ENCODE measurements at places on chromosomes 7 and 10. TPM values are rescaled to one million over a fixed set of nuclear protein-coding genes. Genes with fewer than 3 reads are reported as not detected.

The OGDHL gene
- total RNA-seq = not detected

The ASAH2 gene
- 2.4 TPM for total RNA-seq

The OR6V1 gene
- not detected for total RNA-seq

The ABHD11 gene
- 13.3 TPM for total RNA-seq

The SFRP4 gene
- not detected for total RNA-seq

The SLC39A12 gene
- not detected for total RNA-seq

The MACC1 gene
- 0.06 TPM for total RNA-seq

The GPRIN2 gene
- not detected for total RNA-seq

GRCh38 chr7:1579481-1580421 lies 9.9 kb upstream of the PSMG3 start:
- no peaks in the 10 kb centered on the region for H3K36me3 ChIP-seq
- H3K27ac ChIP-seq = no peak overlapping the region
- peak; percentile 76 for DNase-seq
- H3K4me1 ChIP-seq = peaks cover 4% of the 10 kb centered on the region

- no peak for DNase-seq
- peaks cover 20% of the 10 kb centered on the region for H3K4me1 ChIP-seq
- H3K27ac ChIP-seq = peak overlapping the region; percentile 54
- H3K36me3 ChIP-seq = peaks cover 3% of the 10 kb centered on the region
- no peak overlapping the region for H3K4me3 ChIP-seq
These were observed 214.7 kb downstream of the MAD1L1 start for GRCh38 chr7:2017914-2018568.

DNA sequence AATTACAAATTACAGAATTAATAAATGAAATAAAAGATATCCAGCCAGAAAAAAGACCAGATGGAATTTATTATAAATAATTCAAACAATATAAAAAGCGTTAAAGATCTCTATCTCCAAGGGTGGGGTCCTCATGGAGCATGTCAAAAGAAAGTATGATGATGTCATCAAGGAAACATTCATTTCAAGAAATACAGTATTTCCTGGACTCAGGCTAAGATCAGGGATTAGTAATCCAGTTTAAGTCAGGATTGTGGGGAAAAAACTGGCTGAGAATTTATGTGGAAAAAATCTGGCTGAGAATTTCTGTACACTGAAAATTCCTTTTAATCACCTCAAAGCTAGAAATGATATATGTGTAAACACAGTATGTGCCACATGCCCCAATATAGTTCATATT lies 1075.3 kb downstream of the XPNPEP1 start:
- H3K27ac ChIP-seq = no peak overlapping the region
- no peaks in the 10 kb centered on the region for H3K36me3 ChIP-seq
- H3K27me3 ChIP-seq = no peaks in the 10 kb centered on the region
- no peaks in the 10 kb centered on the region for H3K4me1 ChIP-seq

DNA sequence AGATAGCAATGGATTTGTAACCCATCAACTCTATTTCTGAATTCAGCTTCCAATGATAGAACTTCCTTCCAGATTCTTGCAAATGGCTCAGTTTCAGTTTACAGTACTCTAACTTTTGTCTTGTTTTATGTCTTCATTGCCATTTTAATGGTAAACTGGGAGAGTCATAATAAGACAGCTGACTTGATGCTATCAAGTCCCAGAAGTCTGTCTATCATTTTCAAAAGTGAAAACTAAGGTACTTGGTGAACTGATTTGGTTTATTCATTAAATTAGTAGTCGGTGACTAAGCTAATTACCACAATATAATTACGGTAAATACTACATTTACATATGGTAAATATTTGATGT lies 25.0 kb downstream of the RTKN2 start:
- DNase-seq = no peak
- peak overlapping the region; percentile 83 for H3K27ac ChIP-seq
- H3K4me1 ChIP-seq = peaks cover 43% of the 10 kb centered on the region
- H3K36me3 ChIP-seq = peaks cover 5% of the 10 kb centered on the region

DNA sequence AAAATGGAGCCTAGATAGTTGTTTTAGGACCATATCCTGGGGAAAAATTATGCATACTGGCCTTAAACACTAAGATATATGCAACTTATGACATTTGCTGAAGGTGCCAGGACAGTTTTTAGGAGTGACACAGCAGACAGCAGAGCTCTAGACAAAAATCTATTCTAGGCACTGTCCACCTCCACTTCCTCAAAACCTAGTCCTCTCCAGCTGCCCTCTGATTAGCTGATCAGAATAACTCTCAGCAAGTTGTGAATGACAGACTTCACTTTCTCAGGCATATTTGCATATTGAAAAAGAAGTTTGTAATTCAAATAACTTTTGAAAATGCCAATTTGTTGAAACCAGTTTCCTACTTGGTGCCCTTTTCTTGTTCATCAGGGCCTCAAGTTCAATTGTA lies 152.3 kb upstream of the STEAP4 start:
- no peak overlapping the region for H3K27ac ChIP-seq
- no peaks in the 10 kb centered on the region for H3K4me1 ChIP-seq
- no peak for DNase-seq
- no peak overlapping the region for H3K4me3 ChIP-seq
- H3K36me3 ChIP-seq = no peaks in the 10 kb centered on the region
- no peaks in the 10 kb centered on the region for H3K27me3 ChIP-seq

- no peak overlapping the region for H3K27ac ChIP-seq
- DNase-seq = no peak
- H3K4me1 ChIP-seq = peaks cover 60% of the 10 kb centered on the region
- peaks cover 28% of the 10 kb centered on the region for H3K27me3 ChIP-seq
- H3K36me3 ChIP-seq = peaks cover 22% of the 10 kb centered on the region
- peak overlapping the region; percentile 65 for H3K4me3 ChIP-seq
These were observed 2.9 kb downstream of the NPM3 start for GRCh38 chr10:101780187-101780817.

DNA sequence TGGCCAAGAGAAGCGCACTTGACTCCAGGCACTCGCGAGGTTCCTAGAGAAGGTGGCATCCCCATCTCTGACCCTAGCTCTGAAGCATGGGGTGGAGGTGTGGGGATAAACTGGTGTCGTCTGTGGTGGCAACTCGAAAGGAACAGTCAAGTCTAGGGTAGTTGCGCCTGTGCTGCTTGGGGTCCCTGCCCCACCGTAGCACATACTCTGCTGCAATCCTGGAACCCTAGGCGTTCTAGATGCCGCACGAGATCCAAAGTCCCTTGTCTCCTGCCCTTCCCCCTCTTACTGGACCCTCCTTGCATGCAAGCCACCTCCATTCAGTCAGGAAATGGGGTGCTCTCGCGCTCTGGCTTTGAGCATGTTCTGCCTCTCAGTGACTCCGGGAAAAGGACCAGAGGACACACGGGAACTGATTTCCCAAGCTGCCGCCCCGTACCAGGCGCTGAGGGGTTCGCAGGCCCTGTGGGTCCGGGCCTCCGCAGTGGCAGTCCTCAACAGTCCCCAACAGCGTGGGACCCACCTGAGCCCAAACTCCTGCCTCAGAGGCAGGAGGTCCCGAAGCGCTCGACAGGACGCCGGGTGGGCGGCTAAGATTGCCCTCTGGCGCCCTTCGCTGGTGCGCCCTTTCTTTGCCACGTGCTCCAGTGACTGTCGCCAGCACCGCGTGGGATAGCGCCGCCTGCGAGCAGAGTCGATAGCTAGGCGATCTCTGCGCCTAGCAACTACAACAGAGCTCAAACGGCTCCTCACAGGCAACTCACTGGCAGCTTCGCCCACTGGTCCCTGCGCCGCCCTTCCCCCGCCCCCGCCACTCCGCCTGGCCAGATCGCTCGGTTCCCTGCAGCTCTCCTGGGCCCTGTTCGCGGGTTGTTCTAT lies 452.0 kb downstream of the REEP3 start:
- H3K27ac ChIP-seq = no peak overlapping the region
- no peaks in the 10 kb centered on the region for H3K27me3 ChIP-seq
- H3K4me3 ChIP-seq = no peak overlapping the region

DNA sequence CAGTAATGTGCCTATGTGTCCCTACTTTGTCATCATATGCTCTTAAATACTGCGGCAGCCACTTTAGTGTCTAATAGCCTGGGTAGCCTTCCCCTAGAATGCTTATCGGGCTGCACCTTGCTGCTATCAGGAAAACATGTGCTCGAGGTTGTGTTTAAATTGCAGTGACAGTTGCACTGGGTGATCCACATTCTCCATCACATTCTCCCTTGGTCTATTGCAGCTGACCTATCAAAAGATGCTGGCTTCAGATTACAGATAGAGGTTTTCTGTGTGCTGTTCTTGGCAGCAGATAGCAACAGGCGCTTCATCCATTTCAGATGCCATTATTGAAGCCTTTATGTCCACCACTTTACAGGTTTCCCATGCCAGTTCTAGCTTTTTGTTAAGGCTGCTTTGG lies 130.1 kb upstream of the MDFIC start:
- no peak for DNase-seq
- peaks cover 10% of the 10 kb centered on the region for H3K4me1 ChIP-seq
- H3K4me3 ChIP-seq = no peak overlapping the region
- H3K27ac ChIP-seq = no peak overlapping the region

DNA sequence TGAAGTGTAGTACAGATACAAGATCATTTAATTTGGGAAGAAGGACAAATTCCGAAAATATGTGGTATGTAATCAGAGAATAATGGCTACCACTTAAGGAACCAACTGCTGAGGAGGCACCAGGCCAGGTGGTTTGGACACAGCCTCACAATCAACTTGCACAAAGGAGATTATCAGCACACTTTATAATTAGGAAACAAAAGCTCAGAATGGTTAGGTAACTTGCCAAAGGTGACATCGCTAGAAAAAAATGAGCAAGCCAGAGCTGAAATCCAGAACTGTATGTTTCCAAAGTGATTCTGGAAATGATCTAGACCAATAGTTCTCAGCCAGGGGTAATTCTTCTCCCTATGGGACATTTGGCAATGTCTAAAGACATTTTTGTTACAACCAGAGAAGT lies 36.6 kb downstream of the ERCC6 start:
- H3K4me1 ChIP-seq = peaks cover 7% of the 10 kb centered on the region
- no peak overlapping the region for H3K4me3 ChIP-seq
- H3K36me3 ChIP-seq = peaks cover 17% of the 10 kb centered on the region
- H3K27me3 ChIP-seq = peaks cover 11% of the 10 kb centered on the region
- no peak overlapping the region for H3K27ac ChIP-seq

DNA sequence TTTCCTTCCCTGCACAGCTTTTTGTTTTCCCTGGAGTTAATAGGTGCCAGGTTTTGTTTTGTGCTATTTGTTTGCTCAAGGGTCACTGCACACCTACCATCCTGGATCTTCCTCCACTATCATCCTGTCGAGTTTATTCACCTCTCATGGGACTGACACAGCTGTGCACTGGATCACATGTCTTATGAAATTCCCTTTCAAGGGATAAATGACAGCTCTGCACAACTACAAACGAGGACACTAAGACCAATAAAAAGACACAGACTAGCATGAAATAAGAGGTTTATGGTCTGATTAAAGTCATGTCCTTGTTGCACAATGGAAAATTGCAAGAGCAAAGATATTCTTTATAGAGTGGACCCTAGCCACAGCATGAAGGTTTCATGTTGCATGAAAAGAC lies 76.7 kb upstream of the SFMBT2 start:
- DNase-seq = no peak
- H3K36me3 ChIP-seq = peaks cover 56% of the 10 kb centered on the region
- H3K4me1 ChIP-seq = peaks cover 81% of the 10 kb centered on the region

DNA sequence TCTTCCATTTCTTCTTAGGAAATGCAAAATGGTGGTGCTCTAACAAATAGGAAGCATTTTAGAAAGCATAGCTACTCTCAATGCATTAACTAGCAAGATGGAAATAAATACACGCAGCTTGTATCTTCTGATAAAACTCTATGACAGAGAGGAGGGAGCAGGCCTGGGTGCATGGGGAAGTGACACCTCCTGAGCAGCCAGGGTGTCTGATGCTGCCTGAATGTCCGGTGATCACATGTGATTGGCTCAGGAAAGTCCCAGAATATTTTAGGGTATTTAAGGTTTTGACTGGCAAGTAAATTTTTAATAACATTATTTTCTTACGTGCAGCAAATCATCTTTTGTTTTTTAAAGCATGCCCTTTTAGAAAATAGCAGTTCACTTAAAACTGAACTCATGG lies 261.0 kb upstream of the KLF6 start:
- no peak for DNase-seq
- peaks cover 2% of the 10 kb centered on the region for H3K4me1 ChIP-seq
- H3K4me3 ChIP-seq = no peak overlapping the region
- H3K27ac ChIP-seq = no peak overlapping the region
- no peaks in the 10 kb centered on the region for H3K27me3 ChIP-seq
- H3K36me3 ChIP-seq = peaks cover 14% of the 10 kb centered on the region

GRCh38 chr7:106347229-106347833 lies 62.5 kb upstream of the NAMPT start:
- DNase-seq = no peak
- H3K27me3 ChIP-seq = peaks cover 17% of the 10 kb centered on the region
- peaks cover 25% of the 10 kb centered on the region for H3K36me3 ChIP-seq

- peaks cover 90% of the 10 kb centered on the region for H3K4me1 ChIP-seq
- peak overlapping the region; percentile 93 for H3K27ac ChIP-seq
- H3K4me3 ChIP-seq = peak overlapping the region; percentile 30
- peak; percentile 53 for DNase-seq
- peaks cover 70% of the 10 kb centered on the region for H3K36me3 ChIP-seq
These were observed 16.1 kb downstream of the OGDH start for GRCh38 chr7:44622342-44623151.

DNA sequence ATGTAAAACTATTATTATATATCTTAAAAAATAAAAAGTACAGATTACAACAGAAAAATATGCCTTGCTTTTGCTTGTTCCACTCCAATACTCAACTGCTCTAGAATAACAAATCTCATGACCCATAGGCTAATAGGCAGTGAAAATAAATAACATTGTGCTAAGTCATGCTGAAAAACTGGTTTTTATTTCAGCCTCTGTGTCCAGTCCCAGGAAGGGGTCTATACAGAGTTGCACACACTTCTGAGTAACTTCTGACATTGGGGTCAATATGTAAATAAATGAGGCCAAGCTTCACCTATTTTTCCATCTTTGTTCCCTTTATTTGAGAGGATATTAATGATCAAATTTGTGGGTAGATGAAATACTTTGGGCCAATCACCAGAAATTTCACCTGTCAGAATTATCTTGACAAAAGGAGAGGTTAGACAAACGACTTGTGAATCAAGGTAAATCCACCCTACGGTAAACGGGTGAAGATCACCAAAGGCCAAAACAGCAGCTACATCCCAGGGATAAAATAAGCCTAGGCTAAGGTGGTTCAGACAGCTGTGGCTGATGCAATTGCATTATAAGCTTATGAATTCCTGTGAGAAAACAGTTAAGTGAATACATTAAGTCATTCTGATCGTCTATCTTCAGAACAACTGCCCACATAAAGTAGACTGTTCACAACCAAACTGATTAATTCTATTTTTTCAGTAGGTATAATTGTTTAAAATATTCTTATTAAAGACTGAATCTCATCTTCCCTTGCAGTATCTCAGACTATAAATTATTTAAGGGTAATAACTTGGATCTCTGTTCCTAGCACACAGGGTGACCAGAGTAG lies 87.5 kb downstream of the UBE2H start:
- no peak overlapping the region for H3K4me3 ChIP-seq
- H3K27ac ChIP-seq = peak overlapping the region; percentile 58
- peaks cover 14% of the 10 kb centered on the region for H3K4me1 ChIP-seq

- peaks cover 17% of the 10 kb centered on the region for H3K4me1 ChIP-seq
- H3K36me3 ChIP-seq = no peaks in the 10 kb centered on the region
- H3K27me3 ChIP-seq = no peaks in the 10 kb centered on the region
- H3K27ac ChIP-seq = no peak overlapping the region
These were observed 3.3 kb upstream of the GLCCI1 start for GRCh38 chr7:7965301-7965700.

GRCh38 chr7:118041251-118041878 lies 142.6 kb upstream of the LSM8 start:
- no peaks in the 10 kb centered on the region for H3K27me3 ChIP-seq
- H3K27ac ChIP-seq = no peak overlapping the region
- H3K4me3 ChIP-seq = no peak overlapping the region
- H3K36me3 ChIP-seq = no peaks in the 10 kb centered on the region

Measured in activated CD4-positive, alpha-beta T cell treated with anti-CD3 and anti-CD28 coated beads, Interleukin-2, amount 10 ng/mL, durations not matched to agents 7 days and 5 days (primary cell).